ENCODE measurements at places on chromosomes 3 and 15.
A peak's percentile ranks its signal among the peaks of the same experiment; 100 is the strongest.

DNA sequence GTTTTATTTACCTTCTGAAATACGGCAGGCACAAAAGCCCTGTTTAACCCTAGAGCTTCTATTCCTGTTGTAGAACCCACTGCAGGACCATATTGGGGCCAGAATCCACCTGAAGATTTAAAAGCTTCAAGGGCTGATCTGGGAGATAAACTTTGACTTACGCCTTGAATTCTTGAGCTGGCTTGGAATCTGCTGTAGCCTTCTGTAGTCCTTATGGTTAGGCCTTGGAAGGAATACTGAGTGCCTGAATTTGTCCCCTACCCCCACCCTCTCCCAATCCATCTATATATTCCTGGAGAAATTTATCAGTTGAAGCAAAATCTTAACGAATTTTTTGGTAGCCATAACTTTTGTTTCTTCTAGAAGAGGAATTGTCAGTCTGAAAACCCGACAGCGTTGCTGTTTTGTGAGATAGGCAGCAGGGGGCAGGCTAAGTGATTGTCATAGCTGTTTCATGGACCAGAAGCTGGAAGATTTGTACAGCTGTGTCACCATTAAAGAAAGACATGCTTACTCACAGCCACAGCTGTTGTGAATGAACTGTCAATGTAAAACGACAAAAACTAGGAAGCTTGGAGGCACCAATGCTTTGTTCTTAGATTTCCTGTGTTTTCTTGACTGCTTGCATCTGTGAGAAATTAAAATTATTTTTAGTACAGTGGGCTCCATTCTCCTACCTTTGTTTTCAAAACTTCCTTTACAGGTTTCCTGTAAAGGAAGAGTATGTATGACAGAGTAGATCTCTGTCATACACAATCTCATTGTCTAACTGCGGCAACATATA is 12.8 kb downstream of the LXN start:
- peak; percentile 73 for DNase-seq

GRCh38 chr3:170690661-170690981 is 104.7 kb upstream of the SLC7A14 start:
- DNase-seq: no peak

DNA sequence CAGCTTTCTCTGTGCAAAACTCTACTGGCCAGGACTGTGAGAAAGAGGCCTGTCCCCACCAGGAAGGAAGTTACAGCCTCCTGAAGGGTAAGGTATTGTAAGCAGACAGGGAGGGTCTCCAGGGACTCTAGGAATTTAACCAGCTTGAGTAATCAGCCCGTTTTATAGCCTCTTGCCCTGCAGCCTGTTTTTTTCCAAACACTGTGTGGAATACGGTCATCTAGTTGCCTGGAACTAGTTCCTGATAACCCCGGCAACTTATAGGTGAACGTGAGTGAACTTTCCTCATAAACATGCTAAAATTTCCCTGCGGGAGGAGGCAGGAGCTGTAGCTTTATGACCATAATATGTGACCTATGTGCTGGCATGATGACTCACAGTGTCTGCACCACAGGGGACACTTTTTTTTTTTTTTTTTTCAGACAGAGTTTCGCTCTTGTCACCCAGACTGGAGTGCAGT is 60.1 kb upstream of the DAZL start:
- DNase-seq: peak; percentile 26

DNA sequence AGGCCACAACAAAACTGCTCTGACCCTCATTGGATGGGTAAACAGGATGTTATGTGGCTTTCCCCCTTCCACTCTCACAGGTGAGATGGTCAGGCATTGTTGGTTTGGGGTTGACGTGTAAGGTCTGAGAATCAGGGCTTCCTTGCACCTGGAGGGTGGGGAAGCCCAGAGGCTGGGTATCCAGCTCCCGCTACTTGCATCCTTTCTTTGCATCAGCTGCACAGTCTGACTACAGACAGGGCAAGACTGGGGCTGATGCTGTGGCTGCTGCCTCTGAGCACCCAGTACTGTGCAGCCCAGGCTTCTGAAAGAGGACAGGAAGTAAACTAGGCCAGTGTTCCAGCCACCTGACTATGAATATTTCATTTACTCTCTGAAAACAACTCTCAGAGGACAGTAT is 58.0 kb upstream of the ATP2B2 start:
- DNase-seq: no peak

GRCh38 chr3:17938313-17938712 is 195.9 kb upstream of the TBC1D5 start:
- DNase-seq: no peak

DNA sequence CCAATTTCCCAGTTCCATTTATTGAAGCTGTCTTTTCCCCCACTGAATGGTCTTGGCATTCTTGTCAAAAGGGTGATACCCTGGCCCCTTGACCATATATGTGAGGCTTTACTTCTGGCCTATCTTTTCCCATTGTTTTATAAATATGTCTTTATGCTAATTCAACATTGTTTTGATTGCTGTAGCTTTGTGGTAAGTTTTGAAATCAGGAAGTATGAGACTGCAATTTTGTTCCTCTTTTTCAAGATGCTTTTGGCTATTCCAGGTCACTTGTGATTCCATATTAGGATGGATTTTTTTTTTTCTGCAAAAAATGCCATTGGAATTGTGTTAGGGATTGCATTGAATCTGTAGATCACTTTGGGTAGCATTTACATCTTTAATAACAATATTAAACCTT is 141.2 kb upstream of the MANF start:
- DNase-seq: no peak

DNA sequence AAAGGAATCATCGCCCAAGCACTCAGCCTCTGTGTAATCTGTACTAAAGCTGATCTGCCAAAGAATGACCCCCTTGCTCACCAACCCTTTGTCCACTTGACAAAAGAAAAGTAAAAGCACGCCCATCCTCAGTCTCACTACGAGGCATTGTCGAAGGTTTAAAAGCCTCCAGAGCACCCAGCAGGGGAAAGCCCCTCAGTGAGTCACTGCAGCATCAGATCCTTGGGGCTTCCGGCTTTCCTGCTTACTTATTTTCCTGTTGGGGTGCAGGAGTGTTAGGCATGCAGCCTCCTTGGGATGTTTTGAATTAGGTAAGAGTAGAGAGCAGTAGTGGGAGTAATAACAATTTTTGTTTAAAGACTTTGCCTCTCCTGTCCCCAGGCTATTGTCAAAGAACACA is 216.1 kb downstream of the MTHFS start:
- peak; percentile 68 for DNase-seq

DNA sequence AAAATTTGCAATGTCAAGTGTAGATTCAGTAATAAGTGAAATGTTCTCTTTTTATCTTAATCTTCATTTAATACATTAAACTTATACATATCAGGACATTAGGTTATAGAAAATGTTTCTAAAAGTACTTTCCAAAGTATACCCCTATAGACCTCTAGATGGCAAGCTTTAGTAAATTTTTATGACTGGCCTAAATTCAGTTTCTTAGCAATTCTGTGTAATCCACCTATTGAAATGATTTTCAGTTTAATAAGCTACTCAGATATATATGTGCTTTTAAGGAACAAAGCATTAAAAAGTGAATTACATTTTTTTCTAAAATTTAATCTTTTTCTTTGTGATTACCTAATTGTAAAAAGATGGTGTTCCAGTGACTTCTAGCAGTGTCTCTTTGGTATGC is 342.2 kb downstream of the GBE1 start:
- DNase-seq: peak; percentile 3

DNA sequence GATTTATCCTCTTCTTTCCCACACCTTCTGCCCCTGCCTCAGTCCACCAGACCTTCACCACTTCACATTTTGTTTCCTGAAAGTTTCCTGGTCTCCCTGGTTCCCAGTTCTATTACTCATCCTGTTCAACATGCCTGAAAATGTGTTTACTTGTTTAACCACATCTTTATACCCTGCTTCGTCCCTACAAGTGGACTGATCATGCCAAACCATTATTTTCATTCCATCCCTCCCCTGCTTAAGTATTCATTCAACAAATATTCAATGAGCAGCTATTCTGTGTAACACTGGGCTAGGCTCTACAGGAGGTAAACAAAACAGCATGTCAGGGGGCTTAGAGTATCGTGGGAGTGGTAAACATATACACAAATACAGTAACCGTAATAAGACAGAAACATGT is 5.5 kb downstream of the MYO5A start:
- DNase-seq: no peak

GRCh38 chr3:129429602-129430001 is 1.2 kb upstream of the EFCAB12 start:
- DNase-seq: no peak

DNA sequence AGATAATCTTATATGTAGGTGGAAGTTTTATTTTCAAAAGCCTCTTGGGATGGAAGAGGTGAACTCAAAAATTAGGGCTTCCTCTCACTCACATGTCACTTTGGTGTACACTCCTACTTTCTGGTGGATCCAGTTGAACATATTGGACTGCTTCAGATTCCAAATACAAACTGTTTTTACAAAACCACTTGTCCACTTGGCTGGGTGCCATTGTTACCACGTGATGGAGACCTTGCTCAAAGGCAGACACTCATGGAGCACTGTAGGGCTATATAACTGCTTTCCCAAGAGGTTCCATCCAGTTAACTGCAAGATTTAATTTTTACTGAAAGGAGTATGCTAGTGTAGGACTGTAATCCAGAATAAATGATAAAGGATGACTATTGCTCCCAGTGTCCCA is 307.0 kb downstream of the EPHA6 start:
- no peak for DNase-seq
